GM12878 (cell line): ENCODE measurements at places on chromosomes 2 and 18.

DNA sequence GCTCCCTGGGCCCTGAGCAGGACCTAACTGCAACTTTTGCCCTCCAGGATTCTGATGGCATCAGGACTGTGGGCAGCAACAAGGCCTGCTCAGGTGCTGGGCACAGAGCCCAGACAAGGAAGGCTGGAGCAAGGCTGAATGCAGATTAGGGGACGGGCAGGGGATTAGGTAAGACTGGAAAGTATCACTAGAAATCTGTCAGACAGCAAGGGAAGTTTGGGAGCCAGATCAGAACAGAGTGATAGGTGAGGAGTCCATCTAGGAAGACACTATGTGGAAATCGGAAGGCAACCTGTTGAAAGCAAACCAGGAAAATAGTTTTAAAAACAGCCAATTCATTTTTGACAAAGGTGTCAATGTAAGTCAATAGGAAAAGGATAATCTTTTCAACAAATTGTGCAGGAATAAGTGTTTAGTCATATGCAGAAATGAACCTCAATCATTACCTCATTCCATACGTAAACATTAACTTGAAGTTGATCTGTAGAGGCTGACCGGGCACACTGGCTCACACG, 56.4 kb upstream of the STPG4 start:
- DNase-seq, result no peak

DNA sequence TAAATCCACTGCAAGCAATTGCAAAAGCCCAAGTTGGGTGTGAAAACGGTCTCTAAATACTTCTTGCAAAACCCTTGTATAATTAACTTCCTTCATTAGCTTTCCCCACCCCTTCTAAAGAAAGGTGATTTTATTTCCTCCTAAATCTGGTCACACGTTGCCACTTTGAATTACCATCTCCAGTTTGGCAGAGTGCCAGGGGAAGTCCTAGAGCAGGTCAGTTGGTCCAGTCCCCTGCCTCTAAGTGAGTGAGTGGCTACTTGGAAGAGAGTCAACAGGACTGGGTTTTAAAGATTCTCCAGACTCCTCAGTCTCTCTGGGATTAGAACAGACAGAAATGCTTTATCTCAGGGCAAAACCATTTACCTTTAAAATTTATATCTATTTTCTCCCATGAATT, 18.7 kb upstream of the LYPD6B start:
- DNase-seq, result peak; percentile 54

- DNase-seq, result no peak
These were observed 100.0 kb downstream of the MAP2 start for GRCh38 chr2:209523867-209524266.

DNA sequence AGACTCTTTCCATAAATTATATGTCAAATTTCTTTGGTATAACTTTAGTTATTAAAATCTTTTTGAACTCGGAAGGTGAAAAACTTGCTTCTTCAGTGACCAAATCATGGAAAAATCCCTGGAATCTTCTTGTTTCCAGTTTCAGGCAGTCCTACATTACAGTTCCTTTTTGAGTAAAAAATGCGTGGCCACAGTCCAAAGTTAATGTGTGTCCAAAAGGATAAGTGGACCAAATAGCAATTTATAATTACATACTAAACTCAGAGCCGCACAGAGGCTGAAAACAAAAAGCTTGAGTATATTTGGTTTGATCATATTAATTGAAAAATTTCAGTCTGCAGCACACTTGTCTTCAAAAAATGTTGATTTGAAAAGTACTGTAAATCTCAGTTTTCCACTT, 28.4 kb upstream of the DYNC2LI1 start:
- DNase-seq, result no peak

GRCh38 chr2:43169099-43169945, 57.1 kb downstream of the ZFP36L2 start:
- DNase-seq, result peak; percentile 77

DNA sequence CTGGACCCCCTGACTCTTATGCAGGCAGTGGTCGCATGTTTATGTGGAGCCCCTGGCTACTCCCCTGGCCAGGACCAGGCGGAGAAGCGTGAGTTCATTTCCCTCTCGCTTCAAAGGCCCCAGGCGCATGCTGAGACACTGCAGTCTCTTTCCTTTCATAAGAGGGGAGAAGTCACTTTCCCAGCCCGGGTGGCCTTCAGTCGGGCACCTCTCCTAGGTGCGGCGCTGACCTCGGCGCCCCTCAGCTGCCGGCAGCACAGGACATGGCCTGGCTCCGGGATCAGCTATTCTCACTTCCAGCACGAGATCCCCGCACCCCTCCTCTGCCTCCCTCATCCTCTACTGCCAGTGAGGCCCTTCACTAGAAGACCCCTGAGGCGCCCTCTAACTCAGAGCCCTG, 184.7 kb upstream of the PXDN start:
- no peak for DNase-seq

DNA sequence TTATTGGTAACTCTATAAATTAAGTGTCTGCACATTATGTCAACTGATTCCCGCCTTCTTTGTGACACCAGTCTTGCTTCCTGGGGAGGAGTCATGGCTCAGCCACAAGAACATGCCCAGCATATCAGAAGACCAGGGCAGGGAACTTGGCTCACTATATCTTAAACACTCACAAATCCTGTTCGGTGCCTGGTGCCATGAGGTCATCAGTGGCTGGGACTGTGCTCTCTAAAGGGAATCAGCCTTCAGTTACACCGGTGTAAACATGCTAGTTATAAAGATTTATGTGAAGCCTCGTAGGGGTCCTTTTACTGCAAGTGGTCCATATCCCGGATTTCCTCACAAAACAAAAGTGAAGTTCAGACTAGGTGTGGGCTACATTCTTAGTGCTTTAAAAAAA, 73.1 kb upstream of the ZNF521 start:
- no peak for DNase-seq

- no peak for DNase-seq
These were observed 63.8 kb downstream of the TMEM237 start for GRCh38 chr2:201579536-201579935.

- no peak for DNase-seq
These were observed 59.2 kb downstream of the PIEZO2 start for GRCh38 chr18:11089931-11090715.

DNA sequence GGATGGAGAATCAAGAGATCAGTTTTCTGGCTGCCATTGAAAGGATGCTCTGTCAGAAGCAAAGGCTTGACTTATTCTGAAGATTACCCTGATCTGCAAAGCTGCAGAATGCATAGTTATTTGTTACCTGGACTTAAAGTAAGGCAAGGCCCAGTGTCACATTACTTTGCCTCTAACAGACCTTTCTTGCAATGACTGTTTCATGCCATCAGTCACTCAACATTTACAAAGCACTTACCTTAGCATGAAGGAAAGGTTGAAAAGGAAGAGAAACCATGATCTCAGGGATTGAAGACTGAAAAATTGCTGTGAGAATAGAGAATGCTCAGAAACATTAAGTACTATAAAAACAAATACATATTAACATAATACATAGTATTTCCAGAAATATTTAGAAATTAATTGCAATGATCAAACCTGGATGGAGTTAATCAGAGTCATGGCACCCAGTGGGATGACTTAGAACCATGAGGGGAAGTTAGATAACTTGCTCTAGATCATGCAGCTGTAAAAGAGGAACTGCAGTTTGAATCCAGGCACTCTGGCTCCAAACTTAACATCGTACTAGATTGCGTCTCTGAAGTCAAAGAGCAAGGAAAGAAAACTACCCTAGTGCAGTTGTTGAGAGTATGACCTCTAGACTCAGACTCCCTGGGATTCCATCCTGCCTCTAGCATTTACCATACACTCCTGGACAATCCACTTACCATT, 26.5 kb upstream of the FAM117B start:
- DNase-seq, result peak; percentile 26

DNA sequence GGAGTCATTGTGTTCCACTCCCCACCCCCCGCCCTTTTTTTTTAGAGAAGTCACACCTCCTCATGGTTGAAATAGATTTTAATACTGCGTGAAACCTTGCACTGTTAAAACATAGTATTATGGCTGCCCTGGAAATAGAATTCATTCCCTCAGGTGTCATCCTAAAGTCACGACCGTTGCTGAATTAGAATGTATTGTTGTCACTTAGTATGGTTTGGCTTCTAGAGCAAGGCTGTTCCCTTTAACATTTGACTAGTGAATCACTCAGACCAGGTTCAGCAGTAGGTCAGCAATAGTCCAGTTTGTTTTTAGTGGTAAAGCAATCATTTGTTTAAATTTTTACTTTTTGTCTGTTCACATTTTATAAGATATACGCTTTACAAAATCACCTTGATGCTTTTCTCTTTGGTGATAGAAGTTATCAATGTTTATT, 1.2 kb downstream of the BABAM2 start:
- no peak for DNase-seq

- no peak for DNase-seq
These were observed 262.2 kb downstream of the ASXL3 start for GRCh38 chr18:33840212-33840593.

GRCh38 chr2:11602563-11603204, 67.3 kb downstream of the NTSR2 start:
- DNase-seq, result no peak

DNA sequence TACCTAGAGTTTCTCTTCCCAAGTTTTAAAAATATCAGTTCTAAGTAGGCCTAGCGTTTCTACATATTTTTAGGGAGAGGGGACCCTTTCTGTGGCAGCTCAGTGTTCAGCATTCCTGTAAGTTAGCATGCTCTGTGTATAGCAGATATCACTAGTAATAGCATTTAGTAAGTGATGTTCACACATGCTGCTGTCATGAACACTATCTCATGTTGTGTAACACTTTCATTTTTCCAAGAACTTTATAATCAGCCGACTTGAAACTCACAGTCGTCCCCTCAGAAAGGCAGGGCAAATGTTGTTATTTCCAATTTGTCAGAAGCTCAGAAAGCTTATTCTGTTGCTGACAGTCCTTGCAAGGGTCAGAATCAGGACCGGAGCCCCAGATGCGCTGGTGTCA, 267.7 kb downstream of the ALPK2 start:
- no peak for DNase-seq

GRCh38 chr18:63202828-63203227, 116.7 kb downstream of the BCL2 start:
- no peak for DNase-seq

DNA sequence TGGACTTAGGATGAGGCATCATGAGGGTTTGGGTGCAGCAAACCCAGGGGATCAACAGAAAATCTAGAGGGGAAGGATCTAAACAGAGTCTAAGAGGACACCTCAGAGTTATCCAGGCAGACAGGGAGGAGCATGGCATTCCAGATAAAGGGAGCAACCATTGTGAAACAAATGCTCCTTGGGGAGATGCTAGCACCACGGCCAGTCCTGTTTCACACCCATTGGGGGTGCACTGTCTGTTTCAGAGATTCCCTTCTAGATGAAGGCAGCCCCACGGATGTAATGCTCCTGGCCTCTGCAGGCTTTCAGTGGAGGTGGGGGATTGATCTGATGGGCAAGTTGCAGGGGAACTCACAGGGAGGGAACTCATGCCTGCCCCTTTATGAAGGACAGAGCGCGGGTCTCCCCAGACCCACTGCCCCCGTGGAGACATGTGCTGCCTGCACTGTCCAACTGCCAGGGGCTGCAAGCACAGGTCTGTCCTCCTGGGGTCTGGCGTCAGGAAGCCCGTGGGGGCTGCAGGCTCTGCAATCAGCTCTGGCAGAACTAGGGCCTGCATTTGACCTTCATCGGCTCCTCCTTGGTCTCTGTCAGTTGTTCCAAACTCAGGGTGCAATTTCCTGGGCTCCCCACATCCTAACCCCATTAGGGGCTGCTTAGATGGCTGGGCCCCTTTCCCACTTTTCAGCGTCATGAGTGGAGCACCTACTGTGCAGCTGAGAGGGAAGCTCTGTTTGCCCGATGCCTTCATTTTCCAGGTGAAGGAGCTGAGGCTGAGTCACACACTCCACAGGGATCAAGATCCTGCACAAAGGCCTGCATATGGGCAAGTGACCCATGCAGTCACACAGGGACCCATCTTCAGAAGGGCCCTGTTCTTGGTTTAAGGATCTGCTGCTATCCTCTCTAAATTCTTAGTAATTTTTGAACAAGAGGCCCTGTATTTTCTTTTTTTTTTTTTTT, 163.4 kb downstream of the ARL4C start:
- no peak for DNase-seq

DNA sequence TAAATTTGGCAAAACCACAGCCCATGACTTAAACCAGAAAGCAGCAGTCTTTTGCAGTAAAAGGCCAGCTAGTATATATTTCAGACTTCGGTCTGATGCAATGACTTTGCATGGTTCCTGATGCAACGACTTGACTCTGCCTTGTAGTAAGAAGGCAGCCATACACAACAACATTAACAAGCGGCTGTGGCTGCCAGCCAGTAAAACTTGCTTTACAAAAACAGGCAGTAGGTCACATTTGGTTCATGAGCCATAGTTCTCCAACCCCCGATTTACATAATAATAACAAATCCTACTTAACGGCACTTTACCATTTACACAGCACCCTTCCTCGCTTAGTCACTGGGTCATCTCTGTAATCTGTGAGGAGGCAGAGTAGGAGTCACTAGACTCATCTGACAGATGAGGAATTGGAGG, 410.3 kb downstream of the LRATD1 start:
- no peak for DNase-seq

GRCh38 chr18:78728784-78729467, 250.7 kb upstream of the SALL3 start:
- no peak for DNase-seq

DNA sequence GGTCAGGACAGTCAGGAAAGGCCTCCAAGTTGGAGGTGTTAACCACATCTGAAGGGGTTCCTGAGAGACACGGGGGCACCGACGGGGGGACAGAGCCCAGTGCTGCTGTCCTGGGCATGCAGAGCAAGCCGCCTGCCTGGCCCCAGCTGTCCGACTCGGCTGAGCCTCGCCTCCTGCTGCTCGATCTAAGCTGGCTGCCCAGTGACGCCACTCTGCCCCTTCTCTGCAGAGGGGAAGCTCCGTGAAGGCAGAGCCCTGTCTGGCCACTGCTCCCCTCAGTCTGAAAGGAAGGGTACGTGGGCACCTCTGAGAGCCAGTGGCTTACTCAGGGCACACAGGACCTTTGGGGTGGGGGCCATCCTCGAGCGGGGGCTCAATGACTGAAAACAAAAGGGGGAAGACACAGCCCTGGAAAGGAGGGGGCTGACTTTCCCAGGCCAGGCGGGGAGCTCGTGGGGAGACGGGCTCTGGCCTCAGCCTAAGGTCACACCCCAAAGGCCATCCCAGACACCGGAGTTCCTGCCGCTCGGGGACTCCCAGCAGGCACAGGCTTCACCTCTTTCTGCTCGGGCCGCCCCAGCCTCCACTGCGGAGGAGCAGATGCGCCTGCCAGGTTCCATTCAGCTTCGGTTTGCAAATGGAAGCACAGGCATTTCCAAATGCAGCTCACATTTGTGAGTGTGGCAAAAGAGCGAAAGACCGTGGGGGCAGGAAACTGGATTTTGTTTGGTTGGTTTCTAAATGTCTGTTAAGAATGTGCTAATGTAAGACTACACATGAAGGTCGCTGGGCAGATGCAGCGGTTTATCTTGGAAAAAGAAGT, 136.9 kb downstream of the HDAC4 start:
- DNase-seq, result no peak

GRCh38 chr2:218867900-218868299, 8.3 kb downstream of the WNT6 start:
- no peak for DNase-seq

- no peak for DNase-seq
These were observed 630.2 kb downstream of the GALR1 start for GRCh38 chr18:77879829-77880228.

- no peak for DNase-seq
These were observed 84.9 kb downstream of the SCN1A start for GRCh38 chr2:166042768-166043390.

GRCh38 chr2:56613920-56614319, 430.1 kb downstream of the CCDC85A start:
- no peak for DNase-seq

GRCh38 chr2:105800036-105800713, 55.5 kb downstream of the NCK2 start:
- no peak for DNase-seq

- peak; percentile 20 for DNase-seq
These were observed 26.4 kb upstream of the MSTN start for GRCh38 chr2:190088917-190089316.
